ENCODE measurements at places on chromosomes 5 and 9.

DNA sequence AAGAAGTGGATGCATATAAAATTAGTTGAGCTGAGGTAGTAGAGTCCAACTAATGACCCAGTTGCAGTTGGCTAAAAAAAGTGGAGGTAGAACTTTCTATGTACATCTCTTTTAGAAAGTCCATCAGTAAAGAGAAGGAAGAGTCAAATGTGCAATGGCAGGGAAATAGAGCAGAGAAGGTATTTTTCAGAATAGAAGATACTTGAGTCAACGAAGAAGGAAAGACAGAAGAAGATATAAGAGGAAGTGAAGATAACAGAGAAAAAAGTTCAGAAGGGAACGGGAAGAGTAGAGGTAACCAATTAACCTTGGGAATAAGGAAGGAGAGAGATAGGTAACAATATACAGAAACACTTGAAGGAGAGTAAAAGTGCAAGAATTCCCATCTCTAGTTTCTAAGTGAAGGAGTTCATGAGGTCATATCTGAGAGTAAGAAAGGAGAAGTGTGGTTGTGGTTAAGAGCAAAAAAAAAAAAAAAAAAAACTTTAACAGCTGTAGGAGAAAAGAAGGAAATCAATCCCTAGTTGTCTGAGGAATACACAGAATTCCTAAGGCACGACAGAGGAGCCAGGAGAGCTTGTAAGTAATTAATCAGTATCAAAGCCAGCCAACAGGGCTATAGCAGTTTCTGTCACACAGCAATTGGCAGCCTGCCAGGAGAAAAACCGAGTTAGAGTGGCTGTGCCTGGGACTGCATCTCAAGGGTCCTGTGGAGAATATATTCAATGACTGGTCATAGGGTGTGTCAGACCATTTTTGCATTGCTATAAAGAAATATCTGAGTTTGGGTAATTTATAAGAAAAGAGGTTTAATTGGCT, 61.0 kb downstream of the ARL15 start:
- no peak for DNase-seq

DNA sequence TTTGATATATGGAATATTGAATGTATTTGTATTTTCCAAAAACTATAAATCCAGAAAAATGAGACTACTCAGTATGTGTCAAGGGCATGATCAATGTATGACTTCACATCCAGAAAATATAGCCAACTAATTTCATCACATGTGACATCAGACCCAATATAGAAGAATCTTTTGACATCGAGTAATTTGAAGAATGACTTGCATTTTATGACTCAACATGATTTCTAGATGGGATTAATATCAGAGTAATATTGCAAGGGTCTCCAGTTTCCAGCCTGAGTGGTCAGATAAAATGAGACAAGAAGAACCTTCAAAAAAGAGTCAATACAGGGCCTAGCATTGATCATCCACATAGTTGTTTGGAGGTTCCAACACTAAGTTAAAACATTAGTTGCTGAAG, 467.5 kb upstream of the PAPPA start:
- DNase-seq = no peak

GRCh38 chr5:119367502-119368237, 11.9 kb downstream of the TNFAIP8 start:
- no peak for DNase-seq

GRCh38 chr9:117485176-117485575, 70.3 kb upstream of the ASTN2 start:
- DNase-seq = no peak

GRCh38 chr5:6745706-6746222, 32.5 kb downstream of the TENT4A start:
- peak; percentile 25 for DNase-seq

DNA sequence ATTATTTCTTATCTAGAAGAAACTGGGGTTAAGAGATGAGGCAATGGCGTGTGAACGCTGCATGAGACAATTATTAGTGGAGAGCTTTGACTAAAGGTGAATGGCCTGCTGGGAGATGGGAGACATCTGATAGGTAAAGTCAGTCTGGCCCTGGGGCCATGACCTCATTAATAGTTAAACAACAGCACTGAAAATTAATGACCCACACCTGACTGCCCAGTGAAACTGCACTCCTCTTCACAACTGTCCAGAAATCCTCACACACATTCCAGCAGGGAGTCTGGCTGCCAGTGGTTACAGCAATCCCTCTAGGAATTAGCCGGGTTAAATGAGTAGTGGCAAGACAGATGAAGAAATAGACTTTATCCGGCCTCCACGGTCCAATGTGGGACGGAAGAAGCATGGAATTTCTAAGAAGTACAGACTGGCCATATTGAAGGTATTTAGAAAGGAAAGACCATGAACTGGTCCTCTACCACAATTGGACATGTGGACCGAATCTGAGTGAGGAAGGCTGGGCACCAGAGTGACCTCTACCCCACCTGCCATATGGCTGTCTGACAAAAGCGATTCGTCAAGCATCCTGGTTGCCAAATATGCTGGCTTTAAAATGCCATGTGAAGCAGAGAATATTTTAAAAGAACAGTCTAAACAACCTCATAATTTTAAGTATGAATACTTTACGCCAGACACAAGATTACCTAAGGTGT, 138.4 kb downstream of the EFNA5 start:
- no peak for DNase-seq

GRCh38 chr9:13446938-13447842, 167.7 kb upstream of the MPDZ start:
- no peak for DNase-seq

DNA sequence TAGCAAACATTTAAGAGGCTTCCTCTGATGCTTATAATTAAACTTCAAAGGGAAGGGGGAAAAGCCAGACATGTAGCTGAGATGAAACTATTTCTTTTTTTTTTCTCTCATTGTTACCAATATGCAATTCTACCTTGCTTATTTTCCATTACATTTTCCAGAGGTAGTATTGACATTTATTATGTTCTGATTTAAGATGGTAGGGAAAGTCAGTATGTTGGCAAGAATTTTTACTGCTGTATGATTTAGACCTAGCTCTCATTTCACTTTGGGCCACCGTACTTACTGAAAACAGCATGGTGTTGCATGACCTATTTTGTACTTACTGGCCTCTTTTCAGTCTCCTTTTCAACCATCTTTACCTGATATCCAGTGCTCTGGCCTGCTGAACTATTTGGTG, 9.6 kb upstream of the SPINK6 start:
- DNase-seq = no peak

DNA sequence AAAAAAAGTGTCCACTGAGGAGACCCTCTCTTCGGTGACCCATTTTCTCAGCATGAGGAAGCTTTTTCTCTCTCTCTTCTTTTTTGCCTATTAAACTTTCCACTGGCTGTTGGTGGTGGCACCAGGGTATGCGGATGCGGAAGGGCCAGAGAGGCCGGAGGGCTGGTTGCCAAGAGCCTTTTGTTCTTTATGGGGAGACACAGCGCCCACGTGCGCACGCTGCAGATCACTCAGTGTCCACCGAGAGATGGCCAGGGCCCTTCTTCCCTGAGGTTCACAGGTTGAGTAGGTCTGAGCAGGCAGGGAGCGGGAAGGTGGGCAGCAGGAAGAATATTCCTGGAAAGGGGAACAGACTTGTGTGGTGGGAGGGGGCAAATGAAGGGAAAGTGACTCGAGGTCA, 69.1 kb downstream of the STK10 start:
- no peak for DNase-seq

GRCh38 chr5:141529002-141529401, 40.1 kb downstream of the PCDHGC5 start:
- DNase-seq = no peak

DNA sequence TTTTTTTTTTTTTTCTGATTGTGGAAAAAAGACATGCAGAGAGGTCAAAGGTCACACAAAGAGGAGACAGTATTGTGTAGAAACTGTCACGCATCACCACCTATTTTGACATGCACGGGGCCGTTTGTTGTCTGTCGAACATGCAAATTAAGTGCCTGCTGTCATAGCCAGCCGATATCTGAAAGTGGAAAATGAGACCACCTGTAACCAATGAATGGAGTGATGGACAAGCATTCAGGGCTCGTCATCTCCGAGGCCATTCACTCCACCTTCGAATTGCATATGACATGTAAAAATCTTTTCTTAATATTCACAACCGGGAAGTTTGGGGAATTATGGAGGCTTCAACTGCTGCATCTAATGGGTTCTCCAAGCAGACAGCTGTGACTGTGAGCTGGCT, 512.2 kb upstream of the ADAMTS16 start:
- no peak for DNase-seq

DNA sequence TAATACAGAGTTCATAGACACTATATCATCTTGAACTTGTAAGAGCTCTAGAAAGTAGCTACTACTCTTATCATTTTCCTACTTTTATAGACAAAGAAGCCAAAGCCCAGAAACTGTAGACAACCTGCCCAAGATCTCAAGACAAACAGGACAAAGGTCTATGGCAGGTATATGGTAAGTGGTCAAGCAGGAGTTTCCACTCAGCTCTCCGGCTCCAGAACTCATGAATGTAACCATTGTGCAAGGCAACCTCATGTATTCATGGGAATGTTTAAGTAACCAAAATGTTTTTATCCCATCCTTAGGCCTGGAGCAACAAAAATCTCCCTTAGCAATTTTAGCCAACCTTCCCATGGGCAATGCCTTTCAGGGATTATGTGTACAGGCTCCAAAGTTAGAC, 163.4 kb upstream of the PUM3 start:
- DNase-seq = no peak

GRCh38 chr5:133853646-133854365, 114.6 kb downstream of the C5orf15 start:
- no peak for DNase-seq

Measured in NCI-H1930 (cell line).